ENCODE measurements at places on chromosomes 4 and X.

DNA sequence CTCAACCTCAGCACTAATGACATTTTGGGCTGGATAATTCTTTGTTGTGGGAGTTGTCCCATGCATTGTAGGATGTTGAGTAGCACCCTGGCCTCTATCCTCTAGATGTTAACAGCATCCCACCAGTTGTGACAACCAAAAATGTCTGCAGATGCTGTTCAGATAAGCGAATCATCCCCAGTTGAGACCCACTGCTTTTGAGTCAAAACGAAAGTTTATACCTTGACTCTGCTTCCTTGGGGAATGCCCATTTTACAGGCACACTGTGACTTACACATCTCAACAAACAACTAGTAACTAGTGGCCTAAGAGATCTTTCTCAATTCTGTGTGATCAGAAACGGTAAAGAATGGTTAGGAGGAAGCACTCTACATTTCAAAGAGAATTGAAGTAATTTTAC lies 37.0 kb downstream of the SEPSECS start:
- DNase-seq = no peak

DNA sequence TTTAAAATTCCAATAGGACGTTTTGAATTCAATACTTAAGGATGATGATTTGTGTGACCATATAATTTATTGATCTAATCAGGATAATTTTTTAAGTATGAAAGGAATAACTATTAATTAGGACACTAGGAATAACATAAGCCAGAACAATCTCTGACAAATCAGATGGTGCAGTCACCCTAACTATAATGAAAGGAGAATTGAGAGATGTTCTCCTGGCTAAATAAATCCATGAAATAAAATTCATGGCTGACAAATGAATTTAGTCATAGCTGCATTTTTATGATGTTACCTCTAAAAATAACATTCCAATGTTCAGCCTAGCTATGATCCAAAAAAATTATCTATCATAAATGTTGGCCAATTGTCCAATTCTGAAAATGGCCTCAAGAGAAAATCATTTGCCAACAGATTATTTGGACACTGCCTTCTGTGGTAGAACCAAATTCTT lies 190.6 kb upstream of the NEIL3 start:
- no peak for DNase-seq

DNA sequence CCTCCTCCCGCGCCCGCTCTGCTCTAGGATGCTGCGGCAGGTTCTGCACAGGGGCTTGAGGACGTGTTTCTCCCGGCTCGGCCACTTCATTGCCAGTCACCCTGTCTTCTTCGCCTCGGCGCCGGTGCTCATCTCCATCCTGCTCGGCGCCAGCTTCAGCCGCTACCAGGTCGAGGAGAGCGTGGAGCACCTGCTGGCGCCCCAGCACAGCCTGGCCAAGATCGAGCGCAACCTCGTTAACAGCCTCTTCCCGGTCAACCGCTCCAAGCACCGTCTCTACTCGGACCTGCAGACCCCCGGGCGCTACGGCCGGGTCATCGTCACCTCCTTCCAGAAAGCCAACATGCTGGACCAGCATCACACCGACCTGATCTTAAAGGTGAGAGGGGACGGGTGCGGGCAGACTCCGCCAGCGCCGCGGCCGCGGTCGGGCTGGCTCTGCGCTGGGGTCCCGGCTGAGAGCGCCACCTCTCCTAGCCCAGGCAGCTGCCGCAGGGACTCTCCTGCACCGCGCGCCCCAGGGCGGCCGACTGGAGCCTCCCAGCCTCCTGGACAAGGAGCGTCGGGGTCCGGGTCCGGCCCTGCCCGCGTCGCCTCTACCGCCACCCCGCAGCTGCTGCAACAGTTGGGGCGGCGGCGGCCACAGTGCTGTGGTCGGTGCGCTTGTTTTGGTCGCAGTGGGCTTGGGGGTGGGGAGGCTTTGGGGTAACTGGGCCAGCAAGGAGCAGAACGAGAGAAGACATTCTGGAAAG lies at the start of gene PTCHD1:
Gene PTCHD1 (plus strand): TSS at position 2 of the 752 bp plus-strand sequence. CDS start 27 bp downstream, at position 29.
- DNase-seq = peak; percentile 41

- no peak for DNase-seq
These were observed 1.2 kb downstream of the TLR6 start for GRCh38 chr4:38855466-38855865.

GRCh38 chr4:184420402-184420801 lies 53.9 kb downstream of the IRF2 start:
- no peak for DNase-seq

GRCh38 chr4:6268650-6269615 lies 717 bp upstream of the WFS1 start:
- DNase-seq = no peak

- no peak for DNase-seq
These were observed 18.6 kb downstream of the SEC24D start for GRCh38 chr4:118817178-118817930.

GRCh38 chr4:133275246-133275645 lies 126.2 kb downstream of the PCDH10 start:
- no peak for DNase-seq

DNA sequence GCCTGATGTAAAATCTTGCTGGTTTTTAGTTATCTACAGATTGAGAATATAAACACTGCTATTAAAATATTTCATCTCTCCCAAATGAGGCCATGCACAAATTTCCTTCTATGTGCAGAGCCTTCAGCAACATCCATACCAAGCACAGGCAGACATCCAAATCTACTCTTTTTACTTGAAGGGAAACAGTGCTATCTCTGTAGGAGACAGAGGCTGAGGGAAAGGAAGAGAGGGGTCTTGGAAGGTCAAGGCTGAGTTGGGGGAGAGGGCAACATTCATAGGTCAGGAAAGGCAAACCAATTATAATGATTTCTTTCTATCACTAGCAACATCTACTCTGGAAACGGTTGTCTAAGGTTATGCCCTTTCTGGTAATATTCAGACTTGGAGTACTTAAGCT lies 240.2 kb downstream of the CBR4 start:
- no peak for DNase-seq

GRCh38 chr4:41185614-41186592 lies 28.4 kb downstream of the APBB2 start:
- DNase-seq = no peak

GRCh38 chr4:337932-338758 lies 531 bp downstream of the ZNF141 start:
- DNase-seq = peak; percentile 58

DNA sequence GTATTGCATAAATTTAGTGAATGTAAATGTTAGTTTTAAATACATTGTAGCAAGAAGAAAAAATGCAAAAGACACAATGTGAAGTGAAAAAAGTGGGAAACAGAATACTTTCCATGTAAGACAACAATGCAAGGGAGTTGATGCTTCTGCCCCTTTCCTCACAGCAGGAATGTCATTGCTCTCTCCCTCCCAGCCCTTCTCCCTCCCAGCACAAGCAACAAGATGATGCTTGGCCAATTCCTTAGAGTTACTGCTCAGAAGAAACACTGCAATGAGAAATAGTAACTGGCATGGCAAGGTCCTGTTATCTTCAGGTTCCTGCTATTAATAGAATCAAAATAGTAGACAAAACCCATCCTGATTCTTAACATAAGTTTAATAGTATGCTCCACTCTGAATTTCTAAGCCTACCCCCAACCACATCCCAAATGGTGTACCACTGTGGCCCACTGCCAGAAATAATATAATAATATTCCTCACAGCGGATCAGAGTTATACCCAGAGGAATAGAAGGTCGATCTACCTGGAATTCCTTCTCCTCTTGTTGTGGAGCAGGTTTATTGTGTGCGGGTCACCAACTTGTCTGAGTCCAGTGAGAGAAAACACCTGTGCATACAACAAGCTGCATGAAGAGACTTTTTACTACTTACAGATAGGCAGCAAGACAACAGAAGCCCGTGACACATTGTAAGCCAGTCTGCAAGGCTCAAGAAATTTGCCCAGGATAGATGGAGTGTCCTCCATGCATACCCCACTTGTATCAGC lies 69.8 kb upstream of the SLC7A11 start:
- no peak for DNase-seq

GRCh38 chrX:52865343-52865998 lies 2.4 kb downstream of the XAGE3 start:
- no peak for DNase-seq

GRCh38 chr4:144757969-144758368 lies 112.0 kb downstream of the HHIP start:
- DNase-seq = no peak

Measured in nephron progenitor cell (in vitro differentiated cells).